ENCODE measurements at places on chromosomes 7 and 10.
A peak's percentile ranks its signal among the peaks of the same experiment; 100 is the strongest.

DNA sequence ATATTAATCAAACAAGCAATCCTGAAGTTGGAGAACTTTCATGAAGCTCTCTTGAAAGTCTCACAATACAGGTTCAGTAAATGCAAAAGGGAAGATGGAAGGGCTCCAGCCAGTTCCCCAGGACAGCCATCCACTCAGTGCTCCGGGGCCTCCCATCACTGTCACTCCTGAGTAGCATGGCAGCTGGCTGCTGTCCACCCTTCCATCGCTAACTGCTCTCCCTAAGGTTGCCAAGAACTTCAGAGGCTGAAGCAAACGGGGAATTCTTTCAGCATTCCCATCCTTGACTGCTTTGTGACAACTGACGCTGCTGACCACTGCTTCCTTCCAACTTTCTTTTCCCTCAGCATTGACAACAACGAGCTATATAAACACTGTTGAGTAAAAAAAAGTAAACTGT lies 69.1 kb downstream of the VPS41 start:
- no peak for DNase-seq

DNA sequence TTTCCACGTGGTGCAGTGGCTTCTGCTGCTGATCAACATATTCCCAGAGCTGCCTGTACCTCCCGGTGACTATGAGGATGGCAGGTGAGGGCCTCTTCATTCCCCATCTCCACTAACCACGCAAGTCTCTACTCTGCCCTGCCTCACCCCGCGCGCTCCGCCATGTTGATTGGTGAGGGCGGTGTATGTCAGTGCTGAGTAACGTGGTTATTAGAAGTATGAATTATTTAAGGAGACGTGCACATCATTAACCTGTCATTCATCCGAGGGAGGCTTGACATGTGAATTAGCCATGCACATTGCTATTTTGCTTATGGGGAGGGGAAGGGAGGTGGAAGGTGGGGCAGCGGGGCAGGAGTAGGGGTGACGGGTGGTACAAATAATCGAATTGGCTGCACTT lies 138.6 kb downstream of the SORCS3 start:
- no peak for DNase-seq

GRCh38 chr10:122189185-122189584 lies 81.9 kb upstream of the BTBD16 start:
- no peak for DNase-seq

GRCh38 chr7:101226721-101227120 lies 8.8 kb downstream of the ZNHIT1 start:
- DNase-seq = no peak

- DNase-seq = no peak
Measured at GRCh38 chr10:13732465-13732881, 145.7 kb downstream of the PRPF18 start.

DNA sequence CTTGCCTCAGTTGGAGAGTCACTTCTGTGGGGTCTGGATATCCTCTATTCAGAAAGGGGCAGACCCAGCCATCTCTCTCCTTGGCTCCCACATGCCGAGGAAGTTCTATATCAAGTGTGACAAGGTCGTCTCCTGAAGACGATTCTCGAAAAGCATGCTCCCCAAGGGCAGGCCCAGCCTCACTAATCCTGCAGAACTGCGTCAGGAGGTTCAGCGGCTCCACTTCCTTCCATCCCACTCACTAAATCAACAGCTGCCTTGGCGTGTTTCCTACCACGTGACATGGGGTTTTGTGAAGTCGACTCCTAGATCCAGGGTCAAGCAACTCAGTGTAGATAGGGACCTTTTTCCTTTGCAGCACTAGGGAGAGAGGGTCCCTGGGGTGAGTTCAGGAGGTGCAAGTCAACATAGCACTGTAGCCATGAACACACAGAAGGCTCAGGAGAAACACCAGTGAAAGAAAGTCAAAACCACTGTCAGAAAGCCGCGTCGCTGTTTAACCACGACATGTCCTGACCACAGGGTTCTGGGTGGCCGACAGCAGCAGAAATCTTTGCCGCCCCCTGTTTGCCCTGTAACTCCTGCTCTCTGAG lies 156.4 kb downstream of the PRPF18 start:
- no peak for DNase-seq

DNA sequence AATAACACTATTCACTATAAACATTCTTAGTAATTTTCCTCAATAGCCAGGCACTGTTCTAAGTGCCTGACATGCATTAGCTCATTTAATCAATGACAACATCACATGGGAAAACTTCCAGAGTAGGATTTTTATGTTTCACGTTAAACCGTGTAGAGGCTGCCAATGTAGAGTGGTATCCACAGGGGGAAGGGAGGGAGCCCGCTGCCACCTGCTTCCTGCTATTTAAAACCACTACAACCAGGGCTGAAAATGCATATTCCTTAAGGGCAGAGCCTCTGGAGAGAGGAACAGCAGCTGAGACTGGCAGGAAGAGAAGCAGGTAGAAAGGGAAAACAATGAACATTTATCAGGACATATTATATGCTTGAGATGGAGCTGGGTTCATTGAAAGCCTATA lies 684.3 kb upstream of the AUTS2 start:
- DNase-seq = no peak

- DNase-seq = peak; percentile 51
Measured at GRCh38 chr7:133230591-133231194, 22.2 kb upstream of the EXOC4 start.

DNA sequence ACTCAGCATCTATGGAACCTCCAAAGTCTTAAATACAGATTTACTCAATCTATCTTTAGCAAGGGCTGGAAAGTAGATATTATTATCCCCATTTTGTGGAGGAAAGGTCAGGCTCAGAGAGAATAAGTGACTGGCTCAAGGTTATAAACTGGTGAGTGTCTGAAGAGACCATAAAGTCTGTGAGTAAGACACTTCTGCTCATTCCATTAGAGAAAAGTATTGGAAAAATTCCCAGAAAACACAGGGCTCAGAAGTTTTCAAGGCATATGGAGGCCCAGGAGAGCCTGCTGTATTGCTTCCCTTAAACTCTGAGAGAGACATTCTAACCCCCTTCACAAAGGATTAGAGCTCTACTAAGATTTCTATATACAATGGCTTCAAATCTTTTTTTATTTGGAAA lies 134.8 kb downstream of the PCDH15 start:
- DNase-seq = no peak

GRCh38 chr10:7659560-7659959 lies 7.2 kb downstream of the ITIH5 start:
- DNase-seq = no peak

DNA sequence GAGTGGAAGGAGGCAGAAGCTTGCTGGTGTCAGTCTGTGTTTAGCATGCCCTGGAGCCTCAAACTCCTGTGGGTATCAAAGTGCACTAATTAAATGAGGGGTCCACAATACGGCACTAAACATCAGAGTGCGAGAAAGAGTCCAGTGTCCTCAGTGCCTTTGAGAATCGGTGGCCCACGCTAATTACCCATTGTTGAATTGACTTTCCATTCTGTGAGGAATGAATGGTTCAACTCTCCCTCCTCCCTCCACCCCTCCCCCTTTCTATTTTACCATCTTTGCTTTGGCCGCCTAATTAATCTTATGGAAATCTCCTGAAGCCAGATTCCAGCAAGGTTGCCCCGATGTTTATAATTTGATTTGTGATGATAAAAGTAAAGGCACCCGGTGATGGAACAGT lies 217.8 kb downstream of the TFEC start:
- no peak for DNase-seq

- no peak for DNase-seq
Measured at GRCh38 chr7:84196084-84196503, 1.5 kb upstream of the SEMA3A start.

GRCh38 chr7:97064972-97065587 lies 40.4 kb upstream of the DLX5 start:
- DNase-seq = peak; percentile 9

DNA sequence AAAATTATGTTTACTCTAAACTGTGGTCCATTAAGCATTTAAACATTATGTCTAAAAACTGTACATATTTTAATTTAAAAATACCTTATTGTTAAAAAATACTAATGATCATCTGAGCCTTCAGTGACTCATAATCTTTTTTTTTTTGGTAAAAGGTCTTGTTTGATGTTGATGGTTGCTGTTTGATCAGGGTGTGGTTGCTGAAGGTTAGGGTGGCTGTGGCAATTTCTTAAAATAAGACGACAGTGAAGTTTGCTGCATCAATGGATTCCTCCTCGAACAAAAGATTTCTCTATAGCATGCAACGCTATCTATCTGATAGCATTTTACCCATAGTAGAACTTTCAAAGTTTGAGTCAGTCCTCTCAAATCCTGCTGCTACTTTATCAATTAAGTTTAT lies 180.0 kb upstream of the AHR start:
- no peak for DNase-seq

GRCh38 chr10:100615241-100615640 lies 79.5 kb downstream of the HIF1AN start:
- DNase-seq = no peak

- DNase-seq = no peak
Measured at GRCh38 chr7:105297985-105298384, 90.7 kb downstream of the SRPK2 start.

DNA sequence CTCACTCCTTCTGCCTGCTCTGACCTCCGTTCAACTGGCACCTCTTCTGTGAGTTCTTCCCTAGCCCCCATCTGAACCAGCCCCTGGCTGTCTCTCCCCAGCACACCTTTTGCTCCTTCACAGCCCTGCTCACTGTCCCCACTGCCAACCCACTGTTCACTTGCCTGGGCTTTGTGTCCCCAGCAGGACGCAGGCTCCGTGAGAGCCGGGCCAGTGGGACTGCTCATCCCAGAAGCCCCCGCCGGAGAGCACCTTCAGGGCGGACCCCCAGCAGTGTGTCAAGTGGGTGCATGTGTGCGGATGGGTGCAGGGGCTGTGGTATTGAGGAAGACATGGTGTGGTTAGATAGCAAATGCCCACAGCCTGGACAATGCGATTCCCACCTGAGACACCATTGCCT lies 148.4 kb upstream of the RNF32 start:
- DNase-seq = no peak

All from NCI-H187 (cell line).